ENCODE measurements at places on chromosomes 6 and 20.
A peak's percentile ranks its signal among the peaks of the same experiment; 100 is the strongest.

- DNase-seq: no peak
Measured at GRCh38 chr6:155380666-155381332, 66.5 kb upstream of the TFB1M start.

DNA sequence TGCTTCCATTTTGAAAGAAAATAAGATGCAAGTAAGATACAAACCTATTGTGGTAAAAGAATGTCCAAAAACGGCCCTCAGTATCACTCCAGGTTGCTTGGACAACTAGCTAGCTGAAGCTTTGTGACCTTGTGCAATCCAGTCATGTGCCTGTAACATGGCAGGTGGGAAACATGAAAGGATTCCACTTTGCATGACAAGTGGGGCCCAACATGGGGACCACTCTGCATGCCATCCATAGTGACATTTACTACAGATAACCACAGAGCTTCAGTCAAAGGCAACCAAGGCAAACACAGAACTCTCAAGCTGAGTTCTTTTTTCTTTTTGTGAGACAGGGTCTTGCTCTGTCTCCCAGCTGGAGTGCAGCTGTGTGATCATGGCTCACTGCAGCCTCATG lies 15.8 kb upstream of the FBXO9 start:
- no peak for DNase-seq

DNA sequence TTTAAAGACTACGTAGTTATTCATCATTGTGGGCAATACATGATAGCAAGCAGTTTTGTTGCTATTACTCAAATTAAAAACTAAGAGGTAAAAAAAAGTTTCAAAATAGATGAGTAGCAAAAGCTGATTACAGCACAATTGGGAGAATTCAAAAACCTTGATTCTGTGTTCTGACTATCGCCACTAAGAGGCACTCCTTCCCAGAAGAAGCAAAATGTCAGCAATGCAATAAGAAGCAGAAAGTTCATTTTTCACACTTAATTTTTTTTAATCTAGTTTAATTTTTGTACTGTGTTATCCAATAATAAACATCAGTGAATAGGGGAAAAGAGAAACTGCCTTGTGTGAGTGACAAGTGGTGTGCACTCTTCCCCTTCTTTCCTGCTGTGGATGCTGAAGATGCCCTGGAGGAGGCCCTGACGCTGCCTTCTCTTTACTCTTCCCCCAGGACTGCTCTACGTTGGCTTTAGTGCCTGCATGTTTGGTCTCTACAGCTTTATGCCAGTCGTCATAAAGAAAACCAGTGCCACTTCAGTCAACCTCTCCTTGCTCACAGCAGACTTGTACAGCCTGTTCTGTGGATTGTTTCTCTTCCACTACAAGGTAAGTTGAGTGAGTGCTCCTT lies 263.2 kb upstream of the PLN start:
- no peak for DNase-seq

DNA sequence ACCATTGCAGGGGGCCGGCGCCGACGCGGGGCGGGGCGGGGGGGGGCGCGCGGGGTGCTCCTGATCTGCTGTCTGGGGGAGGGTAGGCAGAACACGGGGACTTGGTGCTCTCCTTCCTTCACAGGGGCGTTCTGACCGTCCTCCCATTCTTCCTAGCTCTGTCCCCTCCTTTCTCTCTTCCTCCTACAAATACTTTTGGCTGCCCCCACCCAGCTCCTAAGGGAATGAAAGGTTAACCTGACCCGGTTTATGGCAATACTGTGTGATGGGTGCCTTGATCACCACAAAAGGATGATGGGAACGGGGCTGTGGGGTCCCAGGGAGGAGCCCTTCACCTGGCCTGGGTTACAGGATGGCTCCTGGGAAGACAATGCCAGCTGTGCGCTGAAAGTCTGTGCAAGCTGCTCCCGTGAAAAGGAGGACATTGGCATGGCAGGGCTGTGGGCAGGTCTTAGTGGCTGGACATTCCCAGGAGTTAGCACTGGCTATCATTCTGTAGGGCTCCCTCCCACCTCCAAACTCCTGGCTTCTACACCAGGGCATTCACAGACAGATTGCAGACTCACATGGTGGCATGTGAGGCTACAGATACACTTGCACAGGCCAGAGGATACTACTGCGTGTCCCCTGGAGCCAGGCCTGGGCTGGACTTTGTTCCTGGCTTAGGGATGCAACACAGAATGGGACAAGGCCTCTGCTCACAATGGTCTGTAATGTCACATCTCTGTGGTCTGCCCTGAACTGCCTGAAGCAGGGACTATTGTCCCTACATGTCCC lies 1.9 kb upstream of the TPD52L2 start:
- DNase-seq: no peak

DNA sequence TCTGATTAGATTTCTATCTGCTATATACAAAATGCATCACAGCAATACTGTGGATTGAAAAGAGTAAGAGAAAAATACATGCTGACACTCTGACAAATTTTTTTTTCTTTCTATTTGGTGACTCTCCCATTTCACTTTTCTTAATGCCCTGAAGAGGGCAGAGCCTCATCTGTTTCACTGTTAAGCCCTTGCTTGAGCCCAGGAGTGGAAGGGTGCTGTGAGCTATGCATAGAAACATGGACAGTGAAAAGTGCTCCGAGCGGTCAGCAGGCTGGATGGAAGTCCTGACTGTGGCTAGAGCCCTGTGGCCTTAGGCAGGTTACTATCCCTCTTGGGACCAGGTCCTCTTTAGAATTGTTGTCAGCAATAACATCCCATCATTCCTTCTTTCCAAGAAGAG lies 17.4 kb upstream of the CSE1L start:
- no peak for DNase-seq

- DNase-seq: no peak
Measured at GRCh38 chr6:102298051-102298450, 904.5 kb downstream of the GRIK2 start.

- no peak for DNase-seq
Measured at GRCh38 chr6:43328528-43328927, 19.9 kb upstream of the CRIP3 start.

DNA sequence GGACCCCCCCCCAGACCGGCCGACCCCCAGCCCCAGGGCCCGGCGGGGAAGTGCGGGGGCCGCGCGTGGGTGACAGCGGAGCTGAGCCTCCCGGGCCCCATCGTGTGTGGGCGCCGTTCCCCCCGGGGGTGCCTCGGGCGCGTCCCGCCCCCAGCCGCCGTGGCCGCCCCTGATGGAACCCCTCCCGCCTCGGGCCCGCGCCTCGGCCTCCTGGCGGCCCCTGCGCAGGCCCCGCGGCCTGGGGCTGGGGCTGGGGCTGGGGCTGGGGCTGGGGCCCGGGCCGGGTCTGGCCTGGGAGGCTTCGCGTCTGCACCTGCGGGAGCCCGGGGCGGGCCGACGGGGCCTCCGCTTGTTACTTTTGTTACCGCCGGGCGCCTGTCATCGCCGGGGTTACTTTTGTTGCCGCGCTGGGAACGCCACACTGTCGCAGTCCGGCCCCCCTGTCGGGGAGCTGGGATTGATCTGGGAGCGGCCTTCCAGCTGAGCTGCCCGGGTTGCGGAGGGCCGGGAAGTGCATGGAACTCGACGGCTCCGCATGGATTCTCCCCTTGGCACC lies 598 bp downstream of the OGFR start:
- DNase-seq: peak; percentile 76

GRCh38 chr20:2914160-2914559 lies 40.9 kb downstream of the PTPRA start:
- DNase-seq: no peak

- DNase-seq: no peak
Measured at GRCh38 chr6:143759666-143760065, 81.9 kb downstream of the PHACTR2 start.

DNA sequence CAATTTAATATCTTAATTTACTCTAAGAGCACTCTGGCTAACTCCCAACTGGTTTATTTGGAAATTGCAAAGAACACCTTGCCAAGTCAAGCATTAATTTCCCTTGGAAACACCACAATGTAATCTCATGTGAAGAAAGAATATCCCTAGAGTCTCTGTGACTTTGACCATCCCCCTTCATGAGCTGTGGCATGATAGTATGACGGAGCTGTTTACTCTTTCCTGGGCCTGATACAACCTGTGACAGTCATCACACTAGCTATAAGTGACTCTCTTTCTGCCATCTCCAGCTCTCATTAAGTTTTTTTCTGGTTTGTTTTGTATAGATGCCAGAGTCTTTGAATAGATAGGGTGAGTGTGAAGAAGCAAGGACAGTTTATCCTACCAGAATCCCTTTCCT lies 470.3 kb upstream of the JARID2 start:
- no peak for DNase-seq

Data from activated CD4-positive, alpha-beta T cell treated with anti-CD3 and anti-CD28 coated beads, Interleukin-2, amount 10 ng/mL, durations not matched to agents 24 days and 14 days (primary cell).